ENCODE measurements at places on chromosomes 2 and 18.

GRCh38 chr2:54392555-54393324 is 63.4 kb upstream of the SPTBN1 start:
- no peak for DNase-seq

DNA sequence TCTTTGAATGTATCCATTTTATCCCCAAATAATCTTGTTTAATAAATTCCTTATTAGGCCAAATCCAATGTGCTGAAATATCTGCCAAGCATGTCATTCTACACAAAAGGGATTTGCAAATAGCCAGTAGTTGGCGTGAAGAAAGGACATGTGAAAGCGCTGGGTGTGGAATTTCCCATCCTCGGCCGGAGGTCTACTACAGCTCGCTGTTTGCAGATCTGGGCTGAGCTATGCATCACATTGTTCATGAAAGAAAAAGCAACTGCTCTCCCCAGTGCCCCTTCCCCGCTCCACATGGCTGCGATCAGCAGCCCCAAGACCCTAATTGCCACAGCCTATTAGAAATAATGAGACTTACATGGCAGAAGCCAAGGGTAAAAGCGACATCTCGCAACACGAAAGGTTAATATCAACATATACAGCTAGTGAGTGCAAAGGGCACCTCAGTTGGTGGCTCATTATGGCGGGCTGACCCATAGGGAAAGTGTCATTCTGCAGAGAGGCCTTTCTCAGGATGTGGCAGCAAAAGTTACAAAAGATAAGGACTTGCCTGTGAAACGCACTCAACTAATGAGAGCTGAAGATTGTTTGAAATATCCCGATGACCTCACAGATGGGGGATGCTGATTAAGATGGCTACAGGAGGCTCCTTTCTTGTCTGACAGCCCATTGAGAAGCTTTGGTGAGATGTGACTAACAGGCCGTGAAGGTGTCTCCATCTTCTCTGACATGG is 126.9 kb upstream of the CYP1B1 start:
- no peak for DNase-seq

DNA sequence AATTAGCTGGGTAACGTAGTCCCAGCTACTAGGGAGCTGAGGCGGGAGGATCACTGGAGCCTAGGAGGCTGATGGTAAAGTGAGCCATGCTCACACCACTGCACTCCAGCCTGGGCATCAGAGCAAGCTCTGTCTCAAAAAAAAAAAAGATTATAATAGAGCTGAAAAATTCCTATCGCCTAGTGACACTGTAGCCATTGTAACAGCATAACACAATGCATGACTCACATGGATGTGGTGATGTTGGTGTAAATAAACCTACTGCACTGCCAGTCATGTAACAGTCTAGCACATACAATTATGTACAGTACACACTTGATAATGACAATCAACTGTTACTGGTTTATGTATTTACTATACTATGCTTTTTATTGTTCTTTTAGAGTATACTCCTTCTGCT is 39.6 kb downstream of the MGAT4A start:
- DNase-seq: no peak

DNA sequence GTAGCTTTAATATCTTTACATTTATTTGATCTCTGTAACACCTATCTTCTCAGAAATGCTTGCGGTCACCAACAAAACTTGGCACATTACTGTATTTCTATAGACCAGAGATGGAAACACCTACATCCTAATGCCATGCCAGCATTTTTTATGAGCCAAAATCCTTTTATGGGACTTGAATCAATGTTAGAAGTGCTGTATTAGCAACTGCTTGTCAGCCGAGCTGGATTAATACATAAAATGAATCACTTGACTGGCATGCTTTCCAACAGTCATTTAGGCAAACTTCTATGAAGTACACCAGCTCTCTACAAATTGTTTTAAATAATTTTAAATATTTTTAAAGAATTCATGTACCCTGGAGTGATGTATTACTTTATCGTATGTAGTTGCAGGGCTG is 272.9 kb upstream of the NRP2 start:
- DNase-seq: no peak

GRCh38 chr2:211347328-211347727 is 790.9 kb downstream of the CPS1 start:
- DNase-seq: no peak

GRCh38 chr2:17056236-17056635 is 390.6 kb upstream of the CYRIA start:
- no peak for DNase-seq

GRCh38 chr18:45169610-45170009 is 445.7 kb upstream of the SLC14A2 start:
- no peak for DNase-seq

- DNase-seq: no peak
These were observed 43.4 kb downstream of the ZCCHC2 start for GRCh38 chr18:62566199-62566598.

DNA sequence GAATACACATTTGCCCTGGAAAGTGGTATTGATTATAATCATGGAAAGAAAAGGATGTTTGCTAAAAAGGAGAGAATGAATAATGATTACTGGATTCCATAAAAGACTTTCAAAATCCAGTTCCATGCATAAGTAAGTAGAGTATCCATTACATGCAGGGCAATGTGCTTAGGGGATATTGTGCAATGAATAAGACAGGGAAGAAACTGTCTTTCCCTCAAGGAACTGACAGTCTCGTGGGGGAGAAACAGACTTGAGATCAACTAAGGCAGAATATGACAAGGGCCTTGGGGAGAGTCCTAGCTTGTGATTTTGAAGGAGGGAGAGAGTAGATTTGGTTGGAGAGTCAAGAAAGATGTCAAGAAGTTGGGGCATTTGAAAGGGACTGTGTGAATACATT is 130.6 kb downstream of the SPP2 start:
- no peak for DNase-seq

- DNase-seq: no peak
These were observed 49.1 kb upstream of the IGFBP2 start for GRCh38 chr2:216584112-216584511.
